ENCODE measurements at places on chromosomes 6 and 20.

DNA sequence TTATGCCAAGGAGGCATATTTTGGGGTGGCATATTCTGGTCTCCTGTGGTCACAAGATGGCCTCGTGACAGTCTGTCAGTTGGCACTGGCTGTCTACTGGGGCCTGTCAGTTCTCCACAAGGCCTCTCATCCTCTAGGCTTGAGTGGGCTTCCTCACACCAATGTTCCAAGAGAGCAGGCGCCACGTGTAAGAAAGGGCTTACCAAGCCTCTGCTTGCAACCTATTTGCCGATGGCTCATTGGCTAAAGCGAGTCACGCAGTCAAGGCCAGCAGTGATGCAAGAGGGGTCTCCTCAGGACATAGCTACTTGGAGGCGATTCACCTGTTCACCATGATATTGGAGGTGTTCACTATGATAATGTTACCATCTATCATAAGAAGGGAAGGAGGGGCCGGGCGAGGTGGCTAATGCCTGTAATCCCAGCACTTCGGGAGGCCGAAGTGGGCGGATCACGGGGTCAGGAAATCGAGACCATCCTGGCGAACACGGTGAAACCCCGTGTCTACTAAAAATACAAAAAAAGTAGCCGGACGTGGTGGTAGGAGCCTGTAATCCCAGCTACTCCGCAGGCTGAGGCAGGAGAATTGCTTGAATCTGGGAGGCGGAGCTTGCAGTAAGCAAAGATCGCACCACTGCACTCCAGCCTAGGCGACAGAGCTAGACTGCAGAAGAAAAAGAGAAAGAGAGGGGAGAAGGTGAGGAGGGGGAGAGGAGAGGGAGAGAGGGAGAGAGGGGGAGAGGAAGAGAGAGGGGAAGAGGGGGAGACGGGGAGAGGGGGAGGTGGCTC is 35.3 kb downstream of the C6orf52 start:
- no peak for DNase-seq

- DNase-seq: peak; percentile 76
Observed at GRCh38 chr20:24651171-24651975, 181.9 kb downstream of the SYNDIG1 start.

- DNase-seq: no peak
Observed at GRCh38 chr6:13035606-13036005, 292.7 kb downstream of the TBC1D7 start.

DNA sequence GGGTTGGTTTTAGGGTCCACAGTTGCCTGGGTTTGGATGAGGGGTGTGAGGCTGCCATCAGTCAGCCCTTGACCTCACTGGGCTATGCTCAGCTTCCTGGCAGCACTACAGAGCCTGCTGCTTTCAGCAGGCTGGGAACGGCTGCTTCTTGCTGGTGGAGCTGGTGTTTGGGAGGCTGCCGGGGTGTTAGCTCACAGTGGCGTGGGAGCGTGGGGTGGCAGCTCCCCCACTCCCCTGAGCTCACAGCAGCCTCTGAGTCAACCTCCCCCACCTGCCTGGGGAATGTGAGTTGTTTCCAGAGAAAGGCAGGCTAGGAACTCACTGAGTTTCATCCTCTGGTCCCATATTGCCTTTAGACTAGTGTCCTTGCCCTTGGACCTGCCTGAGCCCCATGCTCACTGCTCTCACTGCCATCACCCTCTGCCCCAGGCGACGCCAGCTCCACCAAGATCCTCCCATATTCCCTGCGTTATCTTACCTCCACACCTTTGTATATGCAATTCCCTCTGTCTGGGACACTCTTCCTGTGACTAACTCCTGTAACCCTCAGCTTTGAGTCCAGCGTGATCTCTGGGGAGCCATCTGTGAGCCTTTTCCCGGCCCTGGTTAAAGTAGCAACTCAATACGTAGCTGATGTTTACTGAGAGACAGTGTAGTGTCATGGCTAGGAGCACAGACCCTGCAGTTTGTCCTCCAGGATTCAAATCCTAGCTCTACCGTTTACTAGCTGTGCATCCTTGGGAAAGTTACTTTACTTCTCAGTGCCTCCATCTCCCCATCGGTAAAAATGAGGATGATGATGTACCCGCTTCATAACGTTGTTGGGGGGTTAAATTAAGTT is 34.8 kb downstream of the PPP1R16B start:
- no peak for DNase-seq

- peak; percentile 45 for DNase-seq
Observed at GRCh38 chr20:47358672-47359529, 2.4 kb upstream of the ZMYND8 start.

DNA sequence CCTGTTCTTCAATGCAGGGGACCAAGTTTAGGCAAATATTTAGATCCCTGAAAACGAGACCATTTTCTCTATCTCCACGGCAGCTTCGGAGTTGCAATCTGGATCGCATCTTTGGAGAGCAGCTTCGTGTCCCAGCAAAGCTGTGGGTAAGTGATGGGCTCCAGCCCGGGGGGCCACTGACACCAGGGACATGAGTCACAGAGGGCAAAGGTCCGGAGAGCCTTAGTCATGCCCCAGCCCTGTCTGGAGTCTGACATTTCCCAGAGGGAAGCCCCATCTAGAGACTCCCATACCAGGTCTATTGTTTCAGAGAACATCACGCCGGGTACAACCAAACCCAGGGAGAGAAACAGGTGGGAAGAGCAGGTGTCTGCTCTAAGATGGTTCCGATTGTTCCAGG is 95.9 kb downstream of the NFATC2 start:
- DNase-seq: peak; percentile 78

- DNase-seq: no peak
Observed at GRCh38 chr6:12903246-12903645, 186.7 kb downstream of the PHACTR1 start.

DNA sequence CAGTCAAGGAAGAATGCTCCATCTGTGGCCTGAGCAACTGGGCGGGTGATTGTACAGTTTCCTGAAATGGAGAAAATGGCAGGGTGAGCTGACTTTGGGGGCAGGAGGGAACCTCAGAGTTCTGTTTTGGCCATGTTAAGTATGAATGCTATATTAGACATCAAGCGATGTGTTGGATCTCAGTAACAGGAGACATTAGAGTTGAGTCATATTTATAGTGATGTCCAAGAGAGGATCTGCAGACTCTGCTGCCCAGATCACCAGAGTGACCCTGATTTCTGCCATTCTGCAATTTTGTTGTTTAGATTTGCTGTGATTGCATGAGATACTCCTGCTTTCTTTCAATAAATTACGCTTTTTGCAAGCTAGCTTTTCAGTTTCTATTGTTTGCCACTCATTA is 131.4 kb upstream of the ENPP5 start:
- DNase-seq: no peak

- no peak for DNase-seq
Observed at GRCh38 chr20:45077559-45077958, 23.4 kb downstream of the KCNS1 start.

GRCh38 chr6:87122477-87122876 is 27.6 kb upstream of the CGA start:
- no peak for DNase-seq

DNA sequence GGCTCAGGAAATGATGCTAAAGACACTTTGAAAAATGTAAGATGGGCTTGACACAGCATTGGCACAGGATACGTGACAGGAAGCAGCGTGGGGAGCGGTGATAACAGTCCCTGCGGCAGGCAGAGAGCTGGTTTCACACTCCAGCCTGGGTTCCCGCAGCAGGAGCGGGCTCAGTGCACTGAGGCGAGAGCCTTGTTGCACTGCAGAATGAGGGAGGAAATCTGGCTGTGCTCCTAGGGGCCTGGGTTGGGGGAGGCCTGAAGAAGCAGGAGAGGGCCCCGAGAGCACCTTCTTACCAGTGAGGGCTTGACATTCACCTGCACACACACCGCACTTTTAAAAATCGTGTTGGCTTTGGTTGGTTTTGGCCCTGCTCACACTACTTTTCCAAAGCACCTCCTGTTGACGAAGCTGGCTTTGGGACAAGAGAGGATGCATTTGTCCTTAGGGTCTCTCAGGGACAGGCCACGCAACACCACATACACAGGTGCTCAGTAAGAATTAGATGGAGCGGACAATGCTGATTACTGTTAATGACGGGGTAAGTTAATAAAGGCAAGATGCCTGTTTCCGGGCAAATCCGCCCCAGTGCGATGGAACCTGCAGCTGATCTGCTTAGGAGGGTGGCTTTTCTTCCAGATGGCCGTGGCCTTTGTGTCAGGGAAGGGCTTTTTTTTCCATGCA is 49.4 kb upstream of the ARMC2 start:
- no peak for DNase-seq
